Iris pigment epithelial cell (primary cell): ENCODE measurements at places on chromosomes 7 and 10.

- peak; percentile 79 for DNase-seq
Observed at GRCh38 chr10:68665841-68666240, 55.2 kb upstream of the CCAR1 start.

GRCh38 chr7:41691286-41692190, 11.4 kb downstream of the INHBA start:
- DNase-seq, result no peak

DNA sequence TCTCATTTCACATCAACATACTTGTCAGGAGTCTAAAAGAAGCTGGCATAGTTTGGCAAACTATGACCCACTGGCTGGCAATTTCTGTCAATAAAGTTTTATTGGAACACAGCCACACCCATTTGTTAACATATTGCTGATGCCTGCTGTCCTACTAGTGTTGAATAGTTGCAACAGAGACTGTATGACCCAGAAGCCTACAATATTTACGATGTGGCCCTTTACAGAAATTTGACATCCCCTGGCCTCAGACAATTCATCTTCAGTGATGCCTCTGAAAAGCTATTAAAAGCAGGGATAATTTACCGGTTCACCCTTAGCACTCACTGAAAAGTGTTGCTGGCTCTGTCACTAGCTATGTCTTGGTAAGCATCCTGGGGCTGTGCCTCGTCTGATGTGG, 155.2 kb downstream of the ARID5B start:
- no peak for DNase-seq

- no peak for DNase-seq
Observed at GRCh38 chr10:12799714-12800113, 201.8 kb downstream of the CCDC3 start.

- peak; percentile 58 for DNase-seq
Observed at GRCh38 chr10:93173967-93174845, 100.5 kb downstream of the CYP26A1 start.

GRCh38 chr7:22549667-22550513, 49.9 kb upstream of the STEAP1B start:
- peak; percentile 18 for DNase-seq
